ENCODE measurements at places on chromosomes 12 and 14.

GRCh38 chr14:23929822-23930294 lies 23.7 kb upstream of the DHRS4 start:
- DNase-seq, result peak; percentile 92

DNA sequence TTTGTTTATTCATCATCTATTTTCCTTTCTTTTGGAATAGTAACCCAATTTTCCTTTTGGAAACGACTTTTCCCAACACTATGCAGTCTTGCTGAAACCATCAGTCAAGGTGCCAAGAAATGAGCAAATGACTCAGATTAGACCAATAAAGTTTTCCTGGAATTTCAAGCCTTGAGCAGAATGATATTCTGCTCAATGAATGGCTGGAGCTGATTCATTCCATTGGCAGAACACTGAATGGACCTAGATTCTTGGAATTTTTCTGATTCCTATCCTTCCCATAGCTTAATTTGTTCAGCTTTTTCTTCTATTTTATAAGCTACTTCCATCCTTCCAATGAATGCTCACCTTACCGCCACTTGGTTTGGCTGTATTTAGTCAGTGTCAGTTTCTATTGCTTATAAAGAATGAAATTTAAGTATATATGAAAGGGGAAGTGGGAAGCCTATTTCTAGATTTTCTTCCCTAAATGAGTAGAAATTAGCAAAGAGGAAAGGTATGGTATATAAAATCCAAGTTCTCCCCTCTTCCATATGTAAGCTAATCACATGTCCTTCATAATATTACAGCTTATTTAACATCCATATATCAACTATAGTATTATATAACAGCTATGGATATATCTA lies 89.0 kb downstream of the C14orf39 start:
- DNase-seq, result no peak

- DNase-seq, result no peak
These were observed 797.4 kb downstream of the DIO2 start for GRCh38 chr14:79413734-79414428.

GRCh38 chr12:15708396-15709076 lies 80.7 kb downstream of the EPS8 start:
- no peak for DNase-seq
